Colonic mucosa (tissue), 4 donors: ENCODE measurements at places on chromosomes 2 and 18. TPM values are rescaled to one million over a fixed set of nuclear protein-coding genes. Genes with fewer than 3 reads are reported as not detected.

DNA sequence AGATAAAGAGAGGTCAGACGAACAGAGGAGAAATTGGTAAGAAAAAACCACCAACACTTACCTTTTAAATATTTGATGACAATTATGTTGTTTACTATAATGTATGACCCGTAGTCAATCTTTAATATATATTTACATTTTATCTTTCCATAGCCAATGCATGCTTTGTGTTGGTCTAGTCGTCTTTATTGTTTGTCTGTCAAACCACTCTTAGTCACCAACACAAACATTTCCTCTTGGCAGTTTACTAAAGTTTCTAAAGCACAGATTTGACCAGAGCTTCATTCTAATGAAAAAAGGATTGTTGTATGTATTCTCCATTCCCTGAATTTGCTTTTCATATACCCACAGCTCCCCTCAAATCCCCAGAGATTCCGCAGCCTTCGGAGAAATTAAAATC lies 784.7 kb upstream of the PIK3C3 start:
- DNase-seq, result no peak

GRCh38 chr2:168536925-168537466 lies 80.9 kb downstream of the CERS6 start:
- DNase-seq, result no peak

DNA sequence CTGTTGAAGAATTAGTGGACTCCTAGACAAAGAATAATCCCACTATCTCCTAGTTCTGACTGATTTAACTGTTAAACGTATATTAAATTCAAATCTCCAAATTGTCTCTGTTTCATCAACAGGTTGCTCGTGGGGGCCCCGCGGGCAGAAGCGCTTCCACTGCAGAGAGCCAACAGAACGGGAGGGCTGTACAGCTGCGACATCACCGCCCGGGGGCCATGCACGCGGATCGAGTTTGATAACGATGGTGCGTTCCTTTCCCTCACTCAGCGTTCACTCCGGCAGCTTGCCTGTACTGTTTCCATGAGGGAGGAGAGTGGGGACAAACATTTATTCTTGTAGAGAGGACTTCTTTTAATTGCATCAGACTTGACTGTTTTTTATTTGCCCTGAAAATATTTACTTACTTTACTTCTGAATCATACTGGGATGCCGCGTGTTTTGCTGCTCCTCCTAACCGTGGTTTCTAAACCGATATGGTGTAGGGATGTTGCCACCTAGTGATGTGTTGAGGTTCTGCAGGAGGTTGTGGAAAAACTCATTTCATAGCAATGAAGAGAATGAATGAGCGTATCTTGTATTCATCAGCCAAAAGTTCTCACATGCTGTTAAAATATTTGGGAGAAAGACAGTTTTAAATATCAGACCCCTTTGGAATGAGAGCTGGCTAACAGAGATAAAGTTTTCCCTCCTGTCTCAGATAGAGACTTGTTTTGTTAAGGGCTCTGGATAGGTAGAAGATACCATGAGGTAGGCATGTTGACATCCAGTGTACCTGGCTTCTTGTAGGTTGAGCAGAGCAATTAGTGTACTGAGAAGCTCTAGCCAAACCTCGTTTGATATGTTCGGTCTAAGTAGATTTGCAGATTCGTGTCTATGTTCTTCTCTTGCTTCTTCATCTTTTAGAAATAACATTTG lies 38.3 kb downstream of the ITGA6 start:
- peak; percentile 86 for DNase-seq

DNA sequence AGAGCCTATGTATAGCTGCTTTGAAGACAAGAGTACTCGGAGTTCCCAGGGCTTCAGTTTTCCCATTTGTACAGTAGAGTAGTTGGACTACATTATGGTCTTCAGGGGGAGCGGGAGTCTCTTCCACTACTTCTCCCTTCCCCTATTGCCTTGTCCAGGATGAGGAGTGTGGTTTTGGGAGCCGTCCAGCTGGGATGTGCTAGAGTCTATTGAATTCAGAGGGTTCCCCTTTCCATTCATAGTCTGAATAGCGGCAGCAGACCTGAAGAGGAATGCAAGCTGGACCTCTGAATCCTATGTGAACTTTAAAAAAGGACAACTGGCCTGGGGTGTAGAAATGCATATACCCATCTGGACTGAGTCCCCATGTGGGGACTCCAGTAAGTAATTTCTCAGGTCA lies 43.5 kb upstream of the EPG5 start:
- DNase-seq, result no peak

GRCh38 chr2:14492920-14493503 lies 139.5 kb upstream of the LRATD1 start:
- no peak for DNase-seq

- DNase-seq, result no peak
Observed at GRCh38 chr2:235358981-235359471, 134.8 kb upstream of the AGAP1 start.

DNA sequence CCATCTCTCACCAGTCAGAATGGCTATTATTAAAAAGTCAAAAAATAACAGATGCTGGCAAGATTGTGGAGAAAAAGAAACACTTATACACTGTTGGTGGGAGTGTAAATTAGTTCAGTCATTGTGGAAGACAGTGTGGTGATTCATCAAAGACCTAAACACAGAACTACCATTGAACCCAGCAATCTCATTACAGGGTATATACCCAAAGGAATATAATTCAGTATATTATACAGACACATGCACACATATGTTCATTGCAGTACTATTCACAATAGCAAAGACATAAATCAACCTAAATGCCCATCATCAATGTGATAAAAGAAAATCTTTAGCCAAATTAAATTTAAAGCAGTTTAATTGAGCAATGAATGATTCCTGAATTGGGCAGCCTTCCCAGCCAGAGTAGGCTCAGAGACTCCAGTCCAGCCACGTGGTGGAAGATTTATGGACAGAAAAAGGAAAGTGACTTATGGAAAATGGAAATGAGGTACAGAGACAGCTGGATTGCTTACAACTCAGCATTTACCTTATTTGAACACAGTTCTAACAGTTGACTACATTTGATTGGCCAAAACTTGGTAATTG lies 377.1 kb upstream of the SLC39A10 start:
- no peak for DNase-seq

SERPINB12 gene
- total RNA-seq, result not detected

GPC1 gene
- total RNA-seq, result 19.0 TPM

IL36B gene
- total RNA-seq, result not detected

AGXT gene
- total RNA-seq, result 6.1 TPM
